Activated T-cell treated with anti-CD3 and anti-CD28 coated beads, Interleukin-2, amount 50 U/mL, for 24 hours (primary cell): ENCODE measurements at places on chromosomes 16 and 17.

DNA sequence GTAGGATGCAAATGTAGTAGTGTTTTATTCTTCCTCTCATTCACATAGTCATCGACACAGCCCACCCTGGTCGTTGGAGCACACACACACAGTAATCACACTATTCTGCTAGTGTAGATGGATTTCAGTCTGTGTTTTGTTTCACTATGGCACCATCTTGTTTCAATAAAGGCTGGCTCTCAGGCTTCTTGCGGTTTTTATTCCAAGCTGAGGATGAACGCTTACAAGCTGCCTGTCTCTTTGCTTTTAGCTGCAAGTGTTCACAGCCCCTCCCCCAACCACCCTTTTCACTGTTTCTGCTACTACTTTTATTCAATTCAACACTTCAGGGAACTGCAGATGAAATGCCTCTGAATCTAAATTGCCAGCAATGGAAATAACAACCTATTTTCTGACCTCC lies 140.9 kb upstream of the PMFBP1 start:
- no peak for DNase-seq

DNA sequence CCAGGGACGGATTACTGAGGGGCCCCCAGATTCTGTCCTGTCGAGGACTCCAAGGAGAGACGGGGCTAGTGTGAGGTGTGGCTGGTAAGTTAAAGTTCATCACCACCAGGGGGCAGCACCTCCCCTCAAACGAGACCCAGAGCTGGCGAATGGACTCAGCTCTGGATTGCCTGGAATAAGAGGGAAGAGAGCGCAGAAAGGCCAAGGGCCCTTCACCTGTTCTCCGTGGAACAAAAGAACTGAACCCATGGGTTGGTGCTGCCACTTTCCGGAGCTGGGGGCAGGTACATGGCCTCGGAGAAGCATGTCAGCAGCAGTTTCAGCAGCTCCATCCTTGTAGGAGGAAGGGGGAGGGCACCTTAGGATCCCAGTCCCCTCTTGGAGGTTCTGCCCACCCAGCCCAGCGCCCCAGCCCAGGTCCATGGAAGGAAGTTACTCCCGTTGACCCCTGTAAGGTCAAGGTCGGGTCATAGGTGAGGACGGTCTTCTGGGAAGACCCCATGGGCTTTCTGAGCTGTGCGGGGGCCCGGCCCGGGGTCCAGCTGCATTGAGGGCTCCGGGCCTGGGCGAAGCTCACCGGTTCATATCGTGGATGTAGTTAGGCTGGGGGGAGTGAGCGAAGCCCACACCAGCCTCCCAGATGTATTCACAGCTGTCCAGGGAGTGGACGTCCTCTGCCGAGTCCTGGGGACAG lies 10.8 kb downstream of the HID1 start:
- peak; percentile 88 for DNase-seq

GRCh38 chr16:3158026-3158509 lies 23.2 kb downstream of the ZNF213 start:
- no peak for DNase-seq

DNA sequence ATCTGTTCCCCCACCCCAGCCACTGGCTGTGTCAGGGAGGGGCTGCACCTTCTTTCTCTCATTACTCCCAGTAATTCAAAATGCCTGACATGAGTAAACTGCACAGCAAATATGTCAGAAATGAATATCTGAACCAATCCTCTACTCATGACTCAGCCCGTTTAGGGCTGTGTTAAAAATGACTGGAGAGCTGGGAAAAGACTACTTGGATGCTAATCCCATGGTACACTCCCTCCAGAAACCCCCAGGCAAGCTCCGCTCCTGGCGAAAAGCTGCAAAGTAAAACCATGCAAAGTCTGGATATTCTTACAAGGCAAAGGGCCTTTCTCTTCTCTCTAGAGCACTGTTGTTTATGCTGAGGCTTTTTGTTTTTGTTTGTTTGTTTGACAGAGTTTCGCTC lies 448.1 kb upstream of the DYNLRB2 start:
- DNase-seq: no peak

- no peak for DNase-seq
Observed at GRCh38 chr17:6388416-6388815, 46.5 kb downstream of the AIPL1 start.

- DNase-seq: peak; percentile 94
Observed at GRCh38 chr17:58337600-58338453, 9.2 kb upstream of the TSPOAP1 start.

DNA sequence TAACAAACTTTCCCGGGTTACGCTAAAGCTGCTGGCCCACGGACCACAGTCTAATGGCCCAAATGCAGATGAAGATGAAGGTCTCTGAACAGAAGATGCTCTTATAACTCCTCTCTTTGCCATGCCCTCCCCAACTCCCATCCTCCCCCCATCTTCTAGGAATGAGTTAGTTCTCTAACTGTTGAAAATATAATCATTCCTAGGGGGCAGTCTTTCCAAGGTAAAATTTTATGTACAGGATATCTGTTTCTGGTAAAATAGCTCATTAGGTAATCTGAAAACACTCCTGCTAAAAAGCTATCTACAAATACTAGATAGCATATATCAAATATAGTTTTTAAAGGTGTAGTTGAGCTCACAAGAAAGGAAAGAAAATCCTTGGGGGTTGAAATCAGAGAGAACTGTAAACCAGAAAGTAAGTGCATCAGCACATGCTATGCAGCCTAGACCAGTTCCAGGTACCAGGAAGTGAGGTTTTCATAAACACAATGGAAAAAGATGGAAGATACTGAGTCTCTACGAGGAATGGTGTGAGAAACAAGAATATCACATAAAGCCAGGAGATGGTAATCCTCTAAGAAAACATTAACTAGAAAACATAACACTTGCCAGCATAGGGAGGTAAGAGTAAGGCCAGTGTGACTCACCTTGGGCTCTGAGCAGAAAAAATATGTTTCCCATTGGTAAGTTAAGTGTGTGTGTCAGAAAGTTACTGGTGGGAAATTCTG lies 38.1 kb downstream of the CMC2 start:
- no peak for DNase-seq

GRCh38 chr16:30758988-30759491 lies 2.8 kb downstream of the CFAP119 start:
- no peak for DNase-seq

DNA sequence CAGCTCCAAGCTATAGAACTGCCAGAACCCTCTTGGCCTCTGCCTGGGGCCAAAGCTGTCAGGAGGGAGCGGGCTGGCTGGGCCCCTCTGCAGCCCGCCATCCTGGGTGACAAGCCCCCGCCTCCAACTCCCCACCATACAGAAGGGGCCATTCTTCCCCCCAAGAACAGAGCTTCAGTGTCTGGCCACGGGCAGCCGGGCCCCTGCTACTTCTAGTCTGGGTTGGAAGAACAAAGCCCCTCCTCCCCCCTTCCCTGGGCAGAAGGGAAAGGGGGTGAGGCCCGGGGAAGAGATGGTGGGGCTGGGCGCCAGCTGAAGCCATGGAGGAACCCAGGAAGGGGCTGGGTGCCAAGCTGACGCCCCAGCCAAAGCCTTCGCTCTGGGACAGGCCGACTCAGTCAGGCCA lies 9.0 kb downstream of the NAT9 start:
- no peak for DNase-seq

- no peak for DNase-seq
Observed at GRCh38 chr17:39225308-39225958, at the start of gene STAC2. Gene STAC2, minus strand, starts transcription at chr17:39225945. Its CDS starts 443 bp downstream, at chr17:39225502.

- no peak for DNase-seq
Observed at GRCh38 chr17:45815752-45816151, 28.9 kb upstream of the SPPL2C start.

- DNase-seq: no peak
Observed at GRCh38 chr16:79484237-79484636, 116.3 kb downstream of the MAF start.

DNA sequence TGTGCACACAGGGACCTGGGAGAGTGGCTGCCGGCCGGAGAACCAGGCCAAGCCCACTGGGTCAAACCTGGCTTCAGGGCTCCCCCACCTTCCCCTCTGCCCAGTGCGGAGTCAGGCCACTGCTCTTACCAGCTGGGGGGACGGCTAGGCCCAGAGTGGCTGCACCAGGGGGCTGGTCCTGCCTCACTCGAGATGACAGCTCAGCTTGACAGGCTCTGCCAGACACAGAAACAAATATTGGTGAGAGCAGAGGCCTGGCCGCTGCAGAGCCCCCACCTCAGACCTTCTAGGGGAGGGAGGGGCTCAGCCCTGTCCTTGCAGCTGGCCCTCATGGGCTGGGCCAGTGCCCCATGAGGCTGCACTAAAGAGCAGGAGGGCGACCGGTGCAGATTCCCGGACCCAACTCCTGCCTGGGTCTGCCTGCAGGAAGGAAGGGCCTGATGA lies 4.5 kb downstream of the NUDT16L1 start:
- DNase-seq: no peak

DNA sequence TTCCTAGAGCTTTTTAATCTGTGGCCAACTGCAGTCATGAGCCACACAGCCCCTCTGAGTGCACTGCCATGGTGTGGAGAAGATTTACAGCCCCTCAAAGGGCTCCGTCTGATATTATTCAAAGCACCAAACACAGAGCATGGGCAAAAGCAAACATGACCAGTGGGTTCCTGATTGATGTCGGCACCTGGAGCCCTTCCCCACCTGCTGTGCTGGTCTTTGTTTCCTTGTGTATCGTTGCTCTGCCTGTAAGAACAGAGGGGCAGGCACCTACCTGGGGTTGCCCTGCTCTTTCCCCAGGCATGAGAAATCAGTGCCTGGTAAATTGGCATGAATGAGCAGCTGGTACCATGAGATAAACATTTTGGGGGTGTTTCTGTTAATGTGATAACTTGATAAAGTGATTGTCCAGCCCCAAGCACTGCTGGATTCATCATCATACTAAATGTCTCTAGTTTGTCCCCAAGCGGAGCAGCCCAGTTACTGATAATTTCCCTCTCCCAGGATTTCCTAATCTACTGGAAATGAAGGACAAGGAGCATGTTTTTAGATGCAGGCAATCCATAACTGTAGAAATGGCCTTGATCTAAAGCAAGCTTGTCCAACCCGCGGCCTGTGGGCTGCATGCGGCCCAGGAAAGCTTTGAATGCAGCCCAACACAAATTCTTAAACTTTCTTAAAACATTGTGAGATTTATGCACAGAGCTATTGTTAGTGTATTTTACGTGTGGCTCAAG lies 5.0 kb upstream of the SPIRE2 start:
- no peak for DNase-seq

- DNase-seq: no peak
Observed at GRCh38 chr17:58300336-58300735, 19.6 kb upstream of the MPO start.

GRCh38 chr17:58447039-58447975 lies 30.0 kb upstream of the RNF43 start:
- peak; percentile 70 for DNase-seq

- no peak for DNase-seq
Observed at GRCh38 chr17:79833744-79834564, 5.3 kb downstream of the CBX4 start.

- DNase-seq: no peak
Observed at GRCh38 chr17:13546851-13547250, 54.9 kb downstream of the HS3ST3A1 start.

DNA sequence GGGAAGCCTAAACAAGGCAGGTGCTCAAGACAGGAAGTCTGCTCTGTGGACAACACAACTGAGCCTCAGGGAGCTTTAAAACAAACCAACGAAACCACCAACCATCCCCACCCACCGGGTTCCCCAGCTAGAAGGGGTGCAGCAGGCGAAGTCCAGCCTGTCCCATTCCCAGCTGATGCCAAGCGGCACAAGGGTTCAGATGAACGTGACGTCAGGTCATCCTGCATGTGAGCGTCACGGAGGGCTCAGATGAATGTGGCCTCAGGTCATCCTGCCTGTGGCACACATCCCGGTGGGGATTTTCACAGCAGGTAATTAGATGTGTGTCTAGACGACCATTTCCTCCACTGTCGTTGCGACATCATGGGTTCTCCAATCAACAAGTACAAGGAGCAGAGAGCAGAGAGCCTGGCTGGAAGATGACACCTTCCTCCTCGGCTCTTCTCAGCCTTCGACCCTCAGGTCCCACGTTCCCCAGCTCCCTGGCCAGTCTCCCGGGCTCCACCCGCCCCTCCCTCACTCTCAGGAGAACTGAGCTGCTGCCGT lies 246.5 kb downstream of the FOXL1 start:
- DNase-seq: no peak

DNA sequence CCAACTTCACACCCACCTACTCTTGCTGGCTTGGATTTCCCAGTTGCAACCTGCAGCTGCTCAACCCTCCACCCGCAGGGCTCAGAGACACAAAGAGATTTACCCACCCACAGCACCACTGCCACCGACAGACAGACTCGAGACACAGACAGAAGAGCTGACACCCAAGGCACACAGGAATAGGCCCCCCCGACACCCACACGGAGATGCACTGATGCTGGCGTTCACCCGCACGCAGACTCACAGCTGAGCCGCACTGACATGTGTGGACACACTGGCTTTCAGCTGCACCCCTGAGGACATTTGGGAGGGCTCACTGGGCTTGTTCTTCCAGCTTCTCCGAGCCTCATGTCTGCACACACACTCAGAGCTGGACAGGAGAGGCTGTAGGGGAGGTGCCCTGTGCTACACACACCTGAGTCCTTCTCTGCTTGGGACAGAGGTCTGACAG lies 8.2 kb downstream of the STX1B start:
- no peak for DNase-seq

DNA sequence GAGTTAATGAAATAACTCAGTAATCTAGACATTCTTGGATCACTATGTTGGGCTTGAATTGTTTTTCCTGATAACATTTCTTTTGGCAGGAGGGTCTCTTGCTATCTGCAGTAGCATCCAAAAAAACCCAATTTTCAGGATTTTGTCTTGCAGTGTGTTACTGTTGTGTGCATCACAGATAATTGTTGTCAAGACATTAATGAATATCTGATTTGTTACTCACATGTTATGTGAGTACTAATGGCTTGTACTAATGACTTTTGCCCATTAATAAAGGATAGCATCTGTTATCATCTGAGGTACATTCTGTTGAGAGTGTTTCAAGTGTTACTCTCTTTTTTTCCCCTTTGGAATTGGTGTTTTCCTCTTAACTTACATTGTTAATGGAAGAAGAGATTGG lies 10.0 kb downstream of the PRKAR1A start:
- DNase-seq: no peak

- DNase-seq: no peak
Observed at GRCh38 chr16:49704586-49705155, 151.2 kb downstream of the ZNF423 start.

DNA sequence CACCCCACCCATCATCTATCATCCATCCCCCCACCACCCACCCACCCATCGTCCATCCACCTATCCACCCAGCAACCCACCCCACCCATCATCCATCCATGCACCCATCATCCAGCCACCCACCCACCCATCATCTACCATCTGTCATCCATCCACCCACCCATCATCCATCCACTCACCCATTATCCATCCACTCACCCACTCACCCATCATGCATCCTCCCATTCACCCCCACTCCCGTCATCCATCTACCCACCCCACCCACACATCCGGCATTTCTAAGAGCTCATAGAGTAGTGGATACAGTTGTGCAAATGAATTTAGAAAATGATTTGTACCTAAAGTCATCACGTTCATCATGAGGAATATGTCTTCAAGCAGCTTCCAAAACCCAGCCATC lies 405.1 kb downstream of the SNX29 start:
- DNase-seq: no peak
